Cerebellar nuclear complex (tissue), 1 donor: ENCODE measurements at places on chromosomes 2 and 18.

DNA sequence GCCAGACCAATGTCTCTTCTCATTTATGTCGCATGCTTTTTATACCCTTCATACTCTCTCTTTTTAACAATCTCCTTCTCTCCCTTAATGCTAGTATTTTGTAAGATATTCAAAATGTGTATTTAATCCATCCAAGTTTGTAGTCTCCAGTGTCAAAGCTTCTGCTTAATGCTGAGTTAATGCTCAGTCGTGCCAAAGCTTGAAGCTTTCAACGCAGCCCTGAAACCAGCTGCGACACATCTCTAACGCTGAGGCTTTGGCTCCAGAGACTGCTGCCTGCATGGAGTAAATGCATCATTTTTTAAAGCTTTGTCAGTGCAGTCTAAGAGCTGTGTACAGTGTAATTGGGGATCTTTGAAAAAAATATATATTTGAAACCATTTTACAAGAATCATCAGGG is 2108.8 kb upstream of the PIK3C3 start:
- DNase-seq, result no peak

DNA sequence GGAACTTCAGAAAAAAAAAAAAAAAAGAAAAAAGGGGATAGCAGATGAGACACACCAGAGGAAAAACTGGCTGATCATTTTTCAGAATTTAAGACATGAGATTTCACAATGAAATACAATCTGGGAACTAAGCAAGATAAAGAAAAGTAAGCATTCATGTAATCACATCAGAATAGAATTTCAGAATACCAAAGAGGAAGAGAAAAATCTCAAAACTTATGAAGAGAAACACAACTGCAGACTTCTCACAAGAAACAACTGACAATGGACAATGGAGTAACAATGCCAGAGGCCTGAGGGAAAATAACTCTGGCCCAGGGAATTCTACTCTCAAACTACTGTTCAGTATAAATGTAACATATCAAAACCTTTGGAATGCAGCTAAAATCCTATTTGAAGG is 13.2 kb upstream of the RRM2 start:
- DNase-seq, result no peak

GRCh38 chr2:190469771-190470170 is 61.6 kb downstream of the MFSD6 start:
- no peak for DNase-seq

- DNase-seq, result no peak
These were observed 210.0 kb upstream of the SIX3 start for GRCh38 chr2:44731505-44731904.

- no peak for DNase-seq
These were observed 520.0 kb downstream of the TXNL1 start for GRCh38 chr18:56118422-56118821.

GRCh38 chr2:114128263-114128662 is 238.4 kb downstream of the ACTR3 start:
- no peak for DNase-seq

DNA sequence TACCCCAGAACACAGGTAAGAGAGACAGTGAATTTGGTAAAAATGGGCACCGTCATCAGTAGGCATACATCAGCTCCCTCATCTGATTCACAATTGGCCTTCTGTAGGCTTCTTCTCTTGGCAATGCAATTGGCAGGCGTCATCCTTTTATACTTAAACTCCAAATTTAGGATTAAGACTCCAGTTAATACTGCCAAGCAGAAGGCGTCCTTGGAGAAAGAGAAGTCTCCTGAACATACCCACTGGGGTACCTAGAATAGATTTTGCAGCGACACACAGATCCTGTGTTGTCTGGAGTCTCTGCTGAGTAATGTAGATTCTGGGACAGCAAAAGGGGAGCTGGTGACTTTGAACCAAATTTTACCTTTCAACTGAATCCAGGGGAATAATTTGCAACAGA is 592 bp upstream of the METAP1D start:
- DNase-seq, result no peak

- DNase-seq, result no peak
These were observed 69.6 kb downstream of the MAP4K4 start for GRCh38 chr2:101766871-101767739.

DNA sequence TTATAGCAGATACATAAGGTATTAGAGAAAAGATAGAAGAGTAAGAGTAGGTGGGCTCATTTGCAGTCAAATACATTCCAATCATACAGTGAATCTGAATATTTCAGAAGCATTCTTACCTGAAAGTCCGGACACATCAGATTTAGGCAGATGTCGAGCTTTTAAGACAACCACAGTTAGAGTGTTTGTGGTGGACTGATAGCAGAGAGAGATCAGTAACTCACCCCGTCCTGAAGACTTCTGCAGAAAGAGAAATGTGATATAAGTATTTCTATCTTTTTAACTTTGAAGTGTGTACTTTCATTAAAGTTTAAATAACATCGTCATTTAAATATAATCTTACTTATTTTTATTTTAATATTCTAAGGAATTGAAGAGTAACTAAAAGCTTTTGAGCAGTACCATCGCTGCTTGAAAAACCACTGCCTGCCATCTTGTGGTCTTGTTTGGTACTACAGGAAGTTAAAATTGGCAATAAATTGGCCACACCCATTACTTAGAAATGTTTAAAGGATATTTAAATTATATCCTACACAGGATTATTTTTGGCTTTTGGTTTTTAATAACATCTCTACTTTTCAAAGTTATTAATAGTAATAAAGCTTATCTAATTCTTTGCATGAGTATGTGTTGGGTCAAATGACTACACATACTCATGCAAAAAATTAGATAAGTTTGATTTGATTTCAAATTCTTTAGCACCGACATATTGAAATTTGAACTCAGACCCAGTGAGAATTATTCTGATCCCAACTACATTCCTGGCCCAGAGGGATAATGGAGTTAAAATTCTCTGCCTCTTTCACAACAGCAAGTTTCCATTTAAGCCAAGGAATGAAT is 5.5 kb downstream of the SYT4 start:
- no peak for DNase-seq

- DNase-seq, result no peak
These were observed 6.7 kb downstream of the CWC22 start for GRCh38 chr2:180000434-180000833.

DNA sequence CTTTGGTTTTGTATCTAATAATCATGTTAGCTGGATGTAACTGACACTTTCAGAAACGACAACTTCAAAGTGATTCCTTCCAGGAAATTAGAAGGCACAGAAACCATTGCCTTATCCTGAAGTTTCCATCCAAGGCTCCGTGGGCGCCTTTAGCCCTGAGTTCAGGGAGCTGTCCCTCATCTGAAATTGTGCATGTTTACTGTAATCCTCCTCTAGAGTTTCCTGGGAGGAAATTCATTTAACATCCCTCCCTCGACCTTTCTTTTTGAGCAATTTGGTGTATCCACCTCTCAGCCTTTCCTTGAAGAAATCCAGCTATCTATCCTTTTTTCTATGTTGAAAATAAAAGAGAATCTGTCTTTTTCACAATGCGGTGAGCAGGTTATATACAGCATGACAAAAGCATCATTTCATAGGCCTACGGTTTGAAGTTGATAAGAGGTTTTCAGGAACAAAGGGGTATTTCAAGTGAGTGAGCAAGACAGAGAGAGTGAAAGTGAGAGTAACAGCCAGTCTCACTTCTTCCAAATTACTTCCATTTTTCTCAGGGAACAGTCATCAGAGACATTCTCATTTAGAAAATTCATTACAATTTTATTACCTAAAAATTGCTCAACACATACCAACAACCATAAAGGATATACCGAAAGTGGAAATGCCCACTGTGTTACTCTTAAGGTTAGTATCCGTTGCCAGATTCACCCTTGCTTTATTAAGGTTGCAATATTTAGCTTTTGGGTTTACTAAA is 167.3 kb downstream of the MREG start:
- DNase-seq, result no peak

DNA sequence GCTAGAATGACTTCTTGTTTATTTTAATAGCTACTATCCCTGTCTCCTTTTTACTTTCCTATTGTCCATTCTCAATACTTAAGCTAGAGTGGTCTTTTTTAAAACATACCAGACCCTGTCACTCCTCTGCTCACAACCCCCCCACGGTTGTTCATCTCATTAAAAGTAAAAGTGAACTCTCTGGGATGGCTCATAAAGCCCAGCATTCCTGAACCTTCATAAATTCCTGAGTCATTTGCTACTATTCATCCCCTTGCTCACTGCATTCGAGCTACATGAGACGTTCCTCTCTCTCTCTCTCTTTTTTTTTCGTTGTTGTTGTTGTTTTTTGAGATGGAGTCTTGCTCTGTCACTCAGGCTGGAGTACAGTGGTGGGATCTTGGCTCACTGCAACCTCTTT is 148.7 kb upstream of the DSEL start:
- no peak for DNase-seq

DNA sequence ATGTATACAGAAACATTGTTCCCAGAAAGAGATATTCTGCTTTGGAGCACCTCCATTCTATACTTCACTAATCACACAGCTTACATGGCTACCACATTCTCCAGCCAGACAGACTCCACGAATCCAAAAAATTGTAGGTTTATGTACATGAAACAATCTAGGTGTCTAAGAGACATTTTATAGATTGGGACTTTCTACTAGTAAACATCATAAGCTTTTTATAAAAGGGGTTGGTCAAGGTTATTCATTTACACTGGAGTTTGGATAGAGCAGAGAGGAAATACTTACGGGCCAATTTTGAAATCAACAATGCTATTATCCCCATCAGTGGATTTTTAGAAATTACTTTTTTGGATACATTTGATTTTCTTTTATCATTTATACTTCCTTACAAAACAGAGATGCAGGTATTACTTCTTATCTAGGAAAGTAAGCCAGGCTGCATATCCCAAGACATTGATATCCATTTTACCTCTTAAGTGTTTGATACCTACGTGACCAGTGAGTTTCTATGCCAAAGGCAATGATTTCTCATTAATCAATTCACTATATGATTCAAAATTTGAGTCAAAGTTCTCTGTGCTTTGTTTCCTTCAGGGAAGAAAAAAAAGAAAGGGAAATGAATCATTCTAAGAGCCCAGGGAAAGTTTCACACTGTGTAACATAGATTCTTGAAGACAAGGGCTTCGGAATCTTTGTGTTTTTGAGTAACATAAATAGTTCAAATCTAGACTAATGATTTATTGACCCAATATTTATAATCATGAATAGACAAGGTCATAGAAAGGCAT is 140.5 kb downstream of the PTH2R start:
- DNase-seq, result no peak

DNA sequence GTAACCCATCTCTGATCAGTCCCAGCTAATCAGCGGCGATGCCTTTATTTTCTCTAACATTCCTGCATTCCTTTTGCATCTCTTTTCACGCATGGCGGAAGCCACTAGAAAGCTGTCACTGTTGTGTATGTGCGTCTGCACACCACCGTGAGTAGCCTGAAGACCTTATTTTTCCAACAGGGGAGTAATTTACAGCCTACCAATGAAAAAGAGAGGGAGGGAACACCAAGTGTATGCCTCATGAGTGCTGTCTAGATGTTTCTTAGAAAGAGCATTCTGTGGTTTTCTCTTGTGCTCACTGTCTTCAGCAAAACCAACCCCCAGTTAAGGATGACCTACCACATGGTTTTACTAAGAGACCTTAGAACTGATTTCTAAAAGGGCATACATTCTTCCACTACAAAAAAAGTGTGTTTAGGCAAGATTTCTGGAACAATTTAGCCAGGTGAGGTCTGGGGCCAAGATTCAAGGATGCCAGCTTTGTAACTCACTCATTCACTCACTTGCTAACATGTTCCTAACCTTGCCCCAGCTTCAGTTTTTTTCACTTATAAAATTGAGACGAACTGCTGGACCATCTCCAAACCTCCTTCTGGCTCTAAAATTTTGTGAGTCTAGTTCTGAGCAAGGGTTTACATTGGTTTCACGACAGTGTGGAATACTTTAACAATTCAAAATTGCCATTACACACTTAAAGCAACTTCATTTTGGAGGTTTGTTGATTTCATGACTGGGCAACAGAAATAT is 51.4 kb downstream of the BCL2 start:
- DNase-seq, result no peak

DNA sequence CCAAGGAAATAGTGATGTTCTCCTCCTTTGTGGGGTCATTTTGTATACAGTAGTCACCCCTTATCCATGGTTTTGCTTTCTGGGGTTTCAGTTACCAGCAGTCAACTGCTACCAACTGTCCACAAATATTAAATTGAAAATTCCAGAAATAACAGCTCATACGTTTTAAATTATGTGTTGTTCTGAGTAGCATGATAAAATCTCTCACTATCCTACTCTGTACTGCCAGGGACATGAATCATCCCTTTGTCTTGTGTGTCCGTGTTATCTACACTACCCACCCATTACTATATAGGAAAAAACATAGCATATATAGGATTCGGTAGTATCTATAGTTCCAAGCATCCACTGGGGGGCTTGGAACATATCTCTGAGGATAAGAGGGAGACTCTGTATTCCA is 120.9 kb upstream of the DCC start:
- DNase-seq, result no peak

GRCh38 chr2:219041252-219041651 is at the start of gene CFAP65:
TSS of gene CFAP65 (minus strand) at chr2:219041516. CDS start at chr2:219039048, 2,468 bp downstream.
- DNase-seq, result no peak

DNA sequence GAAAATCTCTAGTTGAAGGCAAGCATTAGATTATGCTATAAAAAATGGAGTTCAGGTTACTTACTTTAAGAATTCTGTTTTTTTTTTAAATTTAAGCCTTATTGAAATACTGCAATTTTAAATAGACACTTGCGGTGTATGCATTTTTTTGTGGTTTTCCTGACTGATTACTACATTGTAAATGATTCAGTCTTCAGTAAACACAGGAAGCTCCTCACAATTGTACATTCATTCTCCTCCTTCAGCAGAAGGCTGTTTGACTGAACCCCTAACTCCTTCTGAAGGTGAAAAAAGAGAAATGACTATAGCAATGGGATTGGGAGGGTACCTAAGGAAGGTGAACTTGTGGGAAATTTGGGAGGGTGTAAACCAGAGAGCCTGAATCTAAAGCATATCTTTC is 136.1 kb downstream of the GCA start:
- DNase-seq, result no peak

- DNase-seq, result no peak
These were observed 26.2 kb downstream of the DDX1 start for GRCh38 chr2:15617778-15618448.

DNA sequence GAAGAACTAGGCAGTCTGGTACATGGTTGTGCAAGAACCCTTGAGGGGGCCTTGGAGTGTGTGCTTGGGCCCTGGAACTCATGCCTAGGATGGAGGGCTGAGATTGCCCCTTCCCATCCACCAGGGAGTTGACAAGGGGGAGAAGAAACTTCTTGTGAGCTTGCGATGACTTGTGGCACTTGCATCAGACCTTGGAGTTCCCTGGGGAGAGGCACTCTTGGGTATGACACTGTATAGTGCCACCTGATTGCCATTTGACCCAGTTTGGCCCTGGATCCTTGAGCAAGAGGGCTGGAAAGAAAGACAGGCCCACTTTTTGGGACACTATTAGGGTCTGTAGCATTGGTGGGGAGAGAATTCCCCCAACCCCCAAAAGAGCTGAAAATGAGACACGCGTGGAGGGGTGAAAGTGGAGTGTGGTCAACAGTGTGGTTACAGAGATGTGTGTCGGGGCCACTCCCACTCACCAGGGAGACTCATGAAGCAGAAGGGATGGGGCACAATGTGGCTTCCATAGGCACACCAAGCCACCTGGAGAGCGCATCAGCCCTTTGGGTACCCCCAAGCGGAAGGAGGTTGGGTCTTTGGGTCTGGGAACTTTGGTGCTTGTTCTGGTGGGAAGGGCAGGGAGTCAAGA is 101.3 kb downstream of the MSH2 start:
- no peak for DNase-seq
